ENCODE measurements at places on chromosomes 7 and 10. TPM values are rescaled to one million over a fixed set of nuclear protein-coding genes. Genes with fewer than 3 reads are reported as not detected.

Gene SPDYE5
- not detected for total RNA-seq

Gene GNAI1
- 59.5 TPM for total RNA-seq

Gene TAS2R3
- 0.40 TPM for total RNA-seq

Gene ERVW-1
- not detected for total RNA-seq

Gene LCOR
- 9.5 TPM for total RNA-seq

Gene CREB3L2
- total RNA-seq = 14.8 TPM

Gene CD36
- total RNA-seq = 35.2 TPM

Gene OR2A1
- not detected for total RNA-seq

Gene PKD1L1
- 0.58 TPM for total RNA-seq

Gene WDR37
- total RNA-seq = 7.6 TPM

Gene PRSS1
- total RNA-seq = not detected

DNA sequence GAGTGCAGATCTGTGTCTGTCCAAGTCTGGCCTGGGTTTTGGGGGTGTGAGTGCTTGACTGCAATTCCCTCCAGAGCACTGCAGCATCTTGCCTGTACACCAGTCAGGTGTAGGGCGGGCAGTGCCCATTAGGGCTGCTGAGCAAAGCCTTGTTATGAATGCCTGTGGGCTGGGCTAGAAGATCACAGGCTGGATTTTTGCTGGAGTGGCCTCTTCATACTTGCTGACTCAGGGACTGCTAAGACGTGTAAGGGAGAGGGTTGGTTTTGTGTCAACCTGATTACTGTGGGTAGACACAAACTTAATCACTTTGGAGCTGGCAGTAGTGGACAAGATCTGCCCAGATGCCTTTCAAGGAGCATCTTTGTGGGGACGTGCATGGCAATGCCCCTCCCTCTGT is 29.6 kb downstream of the DMBT1 start:
- DNase-seq = no peak

DNA sequence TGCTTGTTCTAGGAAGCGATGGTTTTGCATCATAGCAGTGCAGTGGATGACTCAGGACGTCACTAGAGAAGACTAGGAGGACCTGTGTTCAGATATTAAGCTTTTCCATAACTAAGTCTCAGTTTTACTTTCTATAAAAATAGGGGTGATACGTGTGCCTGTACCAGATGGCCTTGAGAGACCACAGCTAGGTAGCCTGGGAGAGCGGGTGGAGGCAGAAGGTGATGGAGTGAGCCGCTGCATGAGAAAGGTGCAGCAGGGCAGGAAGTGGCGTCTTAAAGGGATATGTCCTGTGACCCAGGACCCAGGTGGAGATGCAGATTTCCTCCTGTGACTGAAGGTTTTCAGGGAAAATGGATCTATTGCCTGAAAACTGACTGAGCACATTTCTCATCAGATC is 304.9 kb downstream of the CDC14C start:
- no peak for DNase-seq

- peak; percentile 55 for DNase-seq
These were observed 5.8 kb upstream of the KCNH2 start for GRCh38 chr7:150983893-150984368.

- DNase-seq = no peak
These were observed 145.2 kb downstream of the ST7 start for GRCh38 chr7:117098457-117098856.

- peak; percentile 7 for DNase-seq
These were observed 29.5 kb downstream of the SMNDC1 start for GRCh38 chr10:110275128-110275729.

- no peak for DNase-seq
These were observed 8.2 kb downstream of the ASB10 start for GRCh38 chr7:151178831-151179230.

GRCh38 chr10:123139521-123140163 is 3.9 kb downstream of the HMX3 start:
- DNase-seq = peak; percentile 77

DNA sequence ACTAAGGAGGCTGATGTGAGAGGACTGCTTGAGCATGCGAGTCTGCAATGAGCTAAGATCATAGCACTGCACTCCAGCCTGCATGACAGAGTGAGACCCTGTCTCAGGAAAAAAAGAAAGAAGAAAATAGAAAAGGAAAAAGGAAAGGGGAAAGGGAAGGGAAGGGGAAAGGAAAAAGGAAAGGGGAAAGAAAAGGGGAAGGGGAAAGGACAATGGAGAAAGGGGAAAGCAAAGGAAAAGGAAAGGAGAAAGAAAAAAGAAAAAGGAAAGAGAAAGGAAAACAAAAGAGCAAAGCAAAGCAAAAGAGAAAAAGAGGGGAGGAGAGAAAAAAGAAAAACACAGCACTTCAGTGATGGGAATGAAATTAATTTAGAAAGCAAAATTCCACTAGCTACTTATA is 179.3 kb downstream of the SRPK2 start:
- DNase-seq = no peak

GRCh38 chr7:47484923-47485639 is 96.8 kb downstream of the TNS3 start:
- DNase-seq = no peak

- no peak for DNase-seq
These were observed 744.2 kb downstream of the LRMDA start for GRCh38 chr10:76175533-76176165.

DNA sequence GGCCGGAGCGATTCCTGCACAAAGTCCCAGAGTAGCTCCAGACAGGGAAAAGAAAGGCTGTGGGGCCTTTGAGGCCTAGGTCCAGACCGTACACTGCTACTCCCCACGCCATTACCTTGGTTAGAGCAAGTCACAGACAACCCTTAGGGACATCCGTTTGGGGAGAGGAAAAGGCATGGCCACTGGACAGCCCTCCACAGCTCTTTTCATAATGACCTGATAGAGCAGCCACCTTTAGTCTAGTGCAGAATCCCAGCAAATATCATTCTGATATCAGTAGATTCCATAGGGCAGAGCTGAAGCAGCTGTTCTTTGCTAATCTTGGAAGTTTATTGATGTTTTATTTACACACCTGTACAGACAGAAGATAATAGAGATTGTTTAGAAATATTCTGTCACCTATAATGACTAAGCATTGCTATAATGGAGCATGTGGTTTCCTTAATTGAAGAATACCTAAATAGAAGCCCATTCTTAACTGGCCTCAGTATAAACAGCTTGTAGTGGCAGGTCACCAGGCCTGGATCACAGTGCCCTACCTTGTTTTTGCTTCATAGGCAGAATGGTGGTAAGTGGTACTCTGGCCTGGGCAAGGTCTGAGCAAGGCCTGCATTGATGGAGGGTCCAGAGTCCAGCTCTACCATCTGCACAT is 27.9 kb downstream of the OGDH start:
- no peak for DNase-seq

DNA sequence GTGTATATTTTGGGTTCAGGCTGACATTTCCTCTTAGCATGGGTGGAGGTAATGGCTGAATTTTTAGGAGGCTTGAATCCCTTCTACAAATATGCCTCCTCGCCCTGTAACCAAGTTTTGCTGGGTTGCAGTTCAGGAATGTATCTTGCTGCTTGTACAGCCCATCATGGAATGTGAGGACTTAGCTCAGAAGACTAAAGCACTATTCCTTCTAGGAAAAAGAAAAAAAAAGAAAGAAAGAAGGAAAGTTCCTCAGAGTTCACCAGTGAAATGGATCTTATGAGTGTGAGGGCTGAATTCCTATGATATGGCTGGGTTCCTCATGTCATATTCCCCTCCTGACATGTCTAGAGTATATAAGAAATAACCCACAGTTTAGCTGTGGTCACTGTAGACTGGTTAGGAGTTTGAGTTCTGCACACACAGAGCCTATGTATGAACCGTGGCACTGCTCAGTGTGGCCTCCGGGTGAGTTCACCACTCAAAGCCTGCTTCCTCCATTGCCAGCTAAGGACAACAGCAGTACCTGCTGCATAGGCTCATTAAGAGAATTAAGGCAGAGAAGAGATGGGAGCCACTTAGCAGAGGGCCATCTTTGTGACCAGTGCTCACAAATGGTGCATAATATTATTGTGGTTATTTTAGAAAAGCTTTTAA is 114.0 kb downstream of the TACC2 start:
- no peak for DNase-seq

Data from SK-MEL-5 (cell line).